ENCODE measurements at places on chromosomes 1 and 21. TPM values are rescaled to one million over a fixed set of nuclear protein-coding genes. Genes with fewer than 3 reads are reported as not detected.

Gene KRTAP7-1
- not detected for total RNA-seq

Gene LAMC1
- 84.1 TPM for total RNA-seq

Gene MYOG
- total RNA-seq = not detected

Gene CCDC17
- 1.2 TPM for total RNA-seq

Gene ETNK2
- total RNA-seq = 4.4 TPM

Gene WDR4
- total RNA-seq = 6.0 TPM

Gene MEGF6
- total RNA-seq = 9.5 TPM

Gene KCNE2
- not detected for total RNA-seq

Gene MAP3K21
- total RNA-seq = 0.41 TPM

Gene RNU1-4
- 6,072 TPM for total RNA-seq

Gene NLRP3
- 0.66 TPM for total RNA-seq

Gene KDF1
- 0.27 TPM for total RNA-seq

Gene PRAMEF25
- not detected for total RNA-seq

Gene CAPN8
- total RNA-seq = not detected

Gene MFAP2
- 3.0 TPM for total RNA-seq

Gene TEKT2
- not detected for total RNA-seq

Gene OR6K3
- total RNA-seq = not detected

Gene HSD3B2
- total RNA-seq = not detected

Gene ANGPTL7
- total RNA-seq = 1.1 TPM

Gene VHLL
- total RNA-seq = not detected

Gene FAM163A
- 0.16 TPM for total RNA-seq

Gene SPRR5
- not detected for total RNA-seq

Gene ARHGAP29
- 26.5 TPM for total RNA-seq

Gene TRIM67
- 0.08 TPM for total RNA-seq

Gene ZNF695
- total RNA-seq = not detected

Gene FCRL1
- total RNA-seq = not detected

Gene EDN2
- 0.47 TPM for total RNA-seq

Gene LMNA
- total RNA-seq = 236 TPM

Gene SLX9
- 70.7 TPM for total RNA-seq

Gene RGS4
- total RNA-seq = 3.2 TPM

Gene LCE2B
- total RNA-seq = not detected

Gene DYNLT5
- 3.1 TPM for total RNA-seq

Gene EDARADD
- total RNA-seq = 1.4 TPM

Gene LRRC8B
- total RNA-seq = 3.6 TPM

Gene IL6R
- total RNA-seq = 10.5 TPM

Gene HFM1
- 1.7 TPM for total RNA-seq

Gene NBPF1
- 9.7 TPM for total RNA-seq

Gene CELA3A
- total RNA-seq = not detected

Gene MX2
- 5.4 TPM for total RNA-seq

Gene NPPA
- 1,100 TPM for total RNA-seq

Gene VWA5B1
- 0.16 TPM for total RNA-seq

Gene ANKRD35
- 0.77 TPM for total RNA-seq

Gene FAM131C
- total RNA-seq = 5.4 TPM

Gene PRKAA2
- 112 TPM for total RNA-seq

Gene COL9A2
- total RNA-seq = 0.27 TPM

Gene SLC27A3
- total RNA-seq = 10.5 TPM

Gene TDRD5
- not detected for total RNA-seq

Gene F5
- total RNA-seq = 14.7 TPM

Gene TNFRSF4
- 2.2 TPM for total RNA-seq

Gene FCRLA
- total RNA-seq = 0.11 TPM

Gene TMIGD3
- 0.85 TPM for total RNA-seq

Gene FMO4
- 5.4 TPM for total RNA-seq

Gene EXOSC10
- total RNA-seq = 17.1 TPM

Gene CRABP2
- total RNA-seq = 0.60 TPM

Gene IL12RB2
- 0.33 TPM for total RNA-seq

Gene RNU1-2
- total RNA-seq = 6,072 TPM

Gene FHL3
- 15.8 TPM for total RNA-seq

Gene RLF
- 13.2 TPM for total RNA-seq

Gene DIPK1A
- 5.0 TPM for total RNA-seq

Measured in left ventricle myocardium inferior (tissue), 1 donor.